ENCODE measurements at places on chromosomes 7 and 10.

DNA sequence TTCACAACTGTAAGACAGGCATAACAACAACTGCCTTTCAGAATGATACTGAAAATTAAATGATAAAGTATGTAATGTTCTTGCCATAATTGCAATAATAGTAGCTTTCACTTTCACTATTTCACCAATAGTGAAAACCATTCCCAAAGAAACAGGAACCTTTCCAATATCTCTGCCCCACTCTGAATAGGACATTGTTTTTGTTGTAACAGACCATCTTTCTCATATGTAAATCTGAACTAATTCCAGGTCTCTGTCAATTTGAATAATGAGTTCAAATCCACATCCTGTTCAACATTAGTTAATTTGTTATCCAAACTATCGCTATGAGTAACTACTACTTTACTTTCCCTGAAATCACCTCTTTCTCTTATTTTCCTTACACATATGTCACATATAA is 148.0 kb downstream of the LRRN3 start:
- no peak for DNase-seq

DNA sequence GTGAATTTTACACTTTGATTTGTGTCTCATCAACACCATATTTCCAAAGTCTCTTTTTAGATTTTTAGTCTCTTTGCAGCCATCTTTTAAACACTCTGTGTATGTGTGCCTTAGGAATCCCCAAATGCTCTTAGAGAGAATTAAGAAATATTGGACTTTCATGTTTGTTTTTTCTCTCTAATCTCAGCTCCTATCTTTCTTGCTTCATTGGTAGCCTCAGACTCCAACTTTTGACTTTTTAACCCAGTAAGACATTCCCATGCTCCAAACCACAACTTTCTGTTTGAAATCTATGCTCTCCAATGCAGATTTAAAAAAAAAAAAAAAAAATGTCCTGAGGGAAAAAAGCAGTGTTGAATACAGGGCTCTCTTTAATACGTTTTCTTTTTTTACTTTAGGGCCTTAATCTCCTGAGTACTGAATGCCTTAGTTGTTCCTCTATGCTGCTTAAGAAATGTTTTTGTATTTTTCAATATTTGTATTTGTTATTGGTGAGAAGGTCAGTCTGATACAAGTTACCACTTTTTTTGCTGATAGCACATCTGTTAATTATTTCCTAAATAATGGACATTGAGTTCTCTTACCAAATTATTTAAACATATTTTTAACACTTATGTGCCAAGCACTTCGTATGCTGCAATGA is 489.9 kb downstream of the NXPH1 start:
- no peak for DNase-seq

- no peak for DNase-seq
Measured at GRCh38 chr10:121566755-121567154, 31.5 kb downstream of the FGFR2 start.

- peak; percentile 57 for DNase-seq
Measured at GRCh38 chr10:93357680-93358079, 124.5 kb downstream of the MYOF start.

- DNase-seq = no peak
Measured at GRCh38 chr7:130345136-130345535, 520 bp downstream of the CPA5 start.

- no peak for DNase-seq
Measured at GRCh38 chr7:79555571-79555970, 102.1 kb upstream of the MAGI2 start.

- DNase-seq = no peak
Measured at GRCh38 chr7:133301444-133301843, 48.6 kb downstream of the EXOC4 start.

DNA sequence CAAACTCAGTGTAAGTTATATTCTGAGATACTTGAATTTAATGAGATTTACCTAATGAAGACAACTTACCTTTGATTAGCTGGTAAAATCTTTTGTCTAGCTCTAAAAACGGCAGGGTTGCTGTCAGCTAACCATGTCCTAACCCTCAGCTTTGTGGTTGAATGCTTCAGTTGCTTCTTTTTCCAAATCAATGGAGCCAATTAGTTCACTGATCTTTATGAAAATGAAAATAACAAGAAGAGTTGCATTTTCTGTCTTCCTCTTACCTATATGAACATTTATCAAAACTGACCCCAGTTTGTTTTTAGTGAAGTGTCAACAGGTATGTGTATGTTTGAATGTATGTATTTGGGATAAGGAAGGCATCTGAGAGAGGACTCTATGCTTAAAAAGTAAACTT is 253.1 kb upstream of the MTPN start:
- DNase-seq = no peak

DNA sequence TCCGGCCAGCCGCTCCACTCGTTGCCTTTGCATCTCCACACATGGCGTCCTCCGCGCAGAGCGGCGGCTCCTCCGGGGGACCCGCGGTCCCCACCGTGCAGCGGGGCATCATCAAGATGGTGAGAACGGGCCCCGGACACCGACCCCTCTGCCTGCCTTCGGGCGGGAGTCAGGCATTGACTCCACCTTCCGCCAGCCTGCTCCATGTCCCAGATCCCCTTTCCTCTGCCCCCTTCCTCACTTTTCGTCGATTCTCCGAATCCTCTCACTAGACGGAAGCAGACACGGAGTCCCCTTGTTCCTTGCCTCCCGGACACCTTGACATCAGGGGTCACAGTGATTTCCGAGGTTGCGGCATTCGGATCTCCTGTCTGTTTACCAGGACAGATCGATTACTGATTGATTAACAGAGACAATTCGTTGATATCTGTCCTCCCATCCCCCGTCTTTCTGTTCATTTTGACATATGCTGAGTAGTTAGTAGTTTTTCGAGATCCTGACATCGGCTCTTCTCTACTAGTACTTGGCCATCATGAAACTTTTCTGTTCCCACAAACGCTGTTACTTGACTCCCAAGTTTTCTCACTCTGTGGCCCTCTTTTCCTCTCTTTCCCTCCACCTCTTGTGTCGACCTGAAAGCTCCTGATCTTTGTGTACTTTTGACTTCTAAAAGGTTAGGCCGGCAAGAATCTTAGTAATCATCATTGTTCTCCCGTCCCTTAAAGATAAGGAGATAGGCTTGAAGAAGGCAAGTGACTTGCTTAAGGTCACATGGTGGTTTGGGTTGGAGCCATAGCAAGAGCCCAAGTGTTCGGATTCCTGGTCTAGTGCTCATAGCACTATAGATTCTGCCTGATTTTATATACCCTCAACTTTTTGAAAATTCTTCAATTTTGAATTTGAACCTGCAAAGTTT is 597 bp downstream of the SND1 start:
- no peak for DNase-seq

DNA sequence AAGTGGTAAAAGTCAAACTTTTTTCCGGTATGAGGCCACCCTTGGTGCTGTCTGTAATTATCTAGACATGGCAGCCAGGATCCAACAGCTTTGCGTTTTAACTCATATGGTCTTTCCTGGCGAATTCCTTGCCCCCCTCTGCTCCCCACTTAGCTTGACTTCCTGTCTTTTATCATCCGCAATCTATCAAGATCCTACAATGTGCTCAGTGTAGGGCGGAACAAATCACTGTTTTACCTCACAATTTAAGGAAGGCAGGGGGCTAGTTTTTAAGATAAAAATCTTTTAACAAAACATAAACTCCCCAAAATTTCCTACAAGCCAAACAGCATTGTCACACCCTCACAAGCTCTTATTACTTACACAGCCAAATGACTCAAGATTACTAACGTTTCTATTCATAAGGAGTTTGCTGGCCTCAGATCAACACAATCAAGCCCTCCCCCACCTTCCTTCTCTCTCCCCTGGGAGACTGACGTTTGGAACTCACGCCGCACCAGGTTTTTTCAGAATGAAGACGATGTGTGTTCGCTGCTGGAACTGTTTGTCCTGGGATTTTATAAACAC is 1.3 kb upstream of the CDK14 start:
- DNase-seq = peak; percentile 27

DNA sequence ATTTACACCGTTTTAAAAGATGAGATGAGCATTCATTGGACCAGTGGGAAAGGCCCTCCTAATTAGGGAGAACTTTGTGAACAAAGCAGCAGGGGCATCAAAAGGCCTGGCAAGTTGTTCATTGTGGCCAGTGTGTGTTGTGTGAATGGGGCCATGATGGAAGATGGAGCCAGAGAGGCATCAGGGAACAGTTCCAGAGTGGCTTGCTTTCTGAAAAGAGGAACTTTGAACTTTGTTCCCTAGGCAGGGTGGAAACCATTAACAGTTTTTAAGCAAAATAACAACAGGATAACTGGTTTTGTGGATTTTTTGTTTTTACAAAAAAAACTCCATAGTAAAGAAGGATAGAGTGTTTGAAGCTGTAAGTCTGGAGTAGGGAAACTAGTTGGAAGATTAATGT is 12.5 kb downstream of the SUV39H2 start:
- DNase-seq = no peak

DNA sequence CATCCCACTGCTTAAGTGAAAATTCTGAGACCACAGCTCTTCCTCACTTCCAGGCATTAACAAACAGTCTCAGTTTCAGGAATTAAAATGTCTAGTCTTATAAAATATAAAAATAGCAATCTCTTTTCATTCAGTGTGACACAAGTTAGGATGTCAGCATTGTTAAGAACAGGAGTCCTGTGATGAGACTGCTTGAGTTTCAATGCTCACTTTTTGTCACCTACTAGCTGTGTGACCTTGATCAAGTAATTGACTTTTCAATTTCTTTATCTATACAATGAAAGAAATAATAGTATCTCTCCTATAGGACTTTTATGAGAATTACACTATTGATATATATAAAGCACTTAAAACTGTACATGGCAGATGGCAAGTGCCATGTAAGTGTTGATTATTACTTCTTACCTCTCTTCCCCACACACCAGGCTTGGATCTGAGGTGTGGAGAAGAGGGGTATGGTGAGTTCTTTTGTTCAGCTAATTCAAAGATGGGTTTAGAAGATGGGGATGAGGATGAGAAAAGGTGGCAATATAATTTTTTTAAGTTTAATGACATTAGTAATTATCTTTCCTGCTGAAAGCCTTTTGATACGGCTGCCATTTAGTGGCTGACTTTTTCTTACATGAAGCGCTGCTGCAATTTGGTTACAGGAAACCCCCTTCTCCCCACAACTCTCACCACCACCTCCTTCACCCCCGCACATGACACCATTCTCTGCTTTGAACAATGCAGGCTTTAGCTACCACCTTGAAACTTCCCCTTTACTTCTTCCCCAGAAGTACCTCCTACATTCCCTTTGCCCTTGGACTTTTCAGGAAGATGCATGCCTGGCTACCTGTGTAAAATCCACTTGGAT is 20.8 kb upstream of the HYAL4 start:
- DNase-seq = no peak

DNA sequence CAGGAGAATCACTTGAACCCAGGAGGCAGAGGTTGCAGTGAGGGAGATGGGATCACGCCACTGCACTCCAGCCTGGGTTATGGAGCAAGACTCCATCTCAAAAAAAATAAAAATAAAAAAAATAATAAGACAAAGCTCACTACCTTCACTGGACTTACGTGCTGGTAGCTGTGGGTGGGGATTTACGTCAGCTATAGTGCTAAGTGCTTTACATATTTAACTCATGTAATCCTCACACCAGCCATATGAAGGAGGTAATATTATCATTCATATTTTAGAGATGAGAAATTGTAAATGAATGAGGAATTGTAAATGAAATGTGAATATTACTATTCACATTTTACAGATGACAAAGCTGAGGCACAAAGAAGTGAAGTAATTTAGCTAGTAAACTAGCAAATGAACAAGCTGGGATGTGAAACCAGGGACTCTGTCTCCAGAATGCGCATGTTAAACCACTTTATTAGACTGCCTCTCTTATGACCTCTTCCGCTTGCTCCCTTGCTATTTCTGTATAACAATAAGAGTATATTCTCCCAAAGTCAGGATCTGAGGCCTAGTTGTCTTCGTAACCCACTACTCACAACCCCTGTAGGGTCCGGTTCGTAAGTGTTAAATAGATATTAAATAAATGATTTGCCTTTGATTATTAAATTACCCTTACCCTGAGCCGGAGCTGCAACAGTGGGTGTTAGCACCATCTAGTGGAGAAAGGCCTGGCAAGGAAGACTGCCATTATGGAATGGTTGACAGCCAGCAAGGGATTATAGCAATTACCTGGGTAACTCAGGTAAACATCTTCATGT is 70.2 kb downstream of the HTR7 start:
- DNase-seq = peak; percentile 48

DNA sequence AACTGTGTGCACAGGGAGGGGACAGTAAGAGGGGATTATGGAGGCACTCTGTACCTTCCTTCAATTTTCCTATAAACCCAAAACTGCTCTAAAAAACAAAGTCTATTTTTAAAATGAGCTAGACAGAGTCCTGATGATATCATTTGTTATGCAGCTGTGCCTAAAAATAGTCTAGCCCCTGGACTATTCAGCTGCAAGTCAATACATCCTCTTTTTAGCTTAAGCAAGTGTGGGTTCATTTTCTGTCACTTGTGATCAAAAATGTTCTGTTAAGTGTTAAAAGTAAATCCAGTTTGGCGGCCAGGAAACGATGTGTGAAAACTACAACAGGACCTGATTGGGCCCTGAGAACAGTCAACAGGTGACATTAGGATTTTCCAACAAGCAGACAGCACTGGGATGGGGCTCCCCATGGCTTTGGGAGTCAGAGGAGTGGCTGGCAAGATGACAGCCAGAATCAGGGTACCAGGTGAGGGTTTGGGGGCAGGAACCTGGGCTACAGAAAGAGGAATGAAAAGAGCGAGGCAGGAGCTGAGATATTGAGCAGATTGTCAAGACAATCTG is 33.9 kb downstream of the FAM107B start:
- no peak for DNase-seq

DNA sequence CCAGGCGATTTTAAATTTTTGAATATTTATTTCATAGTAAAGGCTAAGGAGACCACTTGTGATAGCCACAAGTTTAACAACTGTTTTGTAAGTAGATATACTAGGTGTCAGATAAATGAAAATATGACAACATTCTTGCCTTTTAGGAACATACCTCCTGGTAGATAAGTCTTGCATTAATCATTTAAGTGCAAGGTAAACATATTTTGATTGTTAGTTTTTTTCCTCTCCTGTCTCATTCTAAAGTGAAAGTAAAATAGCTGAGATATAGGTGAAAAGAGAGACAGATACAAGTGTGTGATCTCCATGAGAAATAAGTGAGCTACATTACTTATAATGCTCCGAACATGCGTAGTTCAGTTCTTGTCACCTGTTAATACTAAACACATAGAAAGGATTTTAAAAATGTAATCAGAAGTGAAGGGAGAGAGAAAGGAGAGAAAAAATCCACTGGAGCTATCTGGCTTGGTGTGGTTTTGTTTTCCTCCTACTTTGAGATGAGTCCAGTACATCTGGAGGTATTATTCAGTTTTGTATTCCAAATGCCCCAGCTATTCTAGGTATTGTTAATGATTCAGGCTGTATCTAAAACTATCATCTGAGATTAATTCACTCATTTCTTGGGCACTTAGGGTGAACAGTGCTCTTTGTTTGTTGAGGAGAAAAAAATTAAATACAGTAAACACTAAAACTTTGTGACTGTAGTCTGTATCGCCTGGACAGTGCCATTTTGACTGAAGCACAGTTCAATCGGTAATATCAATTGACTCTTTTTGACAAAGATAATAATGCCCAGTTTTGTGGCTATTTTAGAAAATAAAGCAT is 21.2 kb downstream of the GLCCI1 start:
- no peak for DNase-seq

Measured in hepatocyte (in vitro differentiated cells).